ENCODE measurements at places on chromosomes 4 and X. TPM values are rescaled to one million over a fixed set of nuclear protein-coding genes. Genes with fewer than 3 reads are reported as not detected.

ADH7 gene
- 2.2 TPM for polyA plus RNA-seq

SHROOM2 gene
- 1.8 TPM for polyA plus RNA-seq

CITED1 gene
- polyA plus RNA-seq = 0.30 TPM

FRMPD4 gene
- 0.06 TPM for polyA plus RNA-seq

PHEX gene
- polyA plus RNA-seq = 0.45 TPM

SGMS2 gene
- 41.1 TPM for polyA plus RNA-seq

HPSE gene
- polyA plus RNA-seq = 5.7 TPM

HAUS7 gene
- polyA plus RNA-seq = 23.1 TPM

GRCh38 chr4:176838601-176839433 lies 46.1 kb upstream of the VEGFC start:
- no peak for DNase-seq

- DNase-seq = no peak
These were observed 68.7 kb downstream of the NBDY start for GRCh38 chrX:56797574-56798338.

DNA sequence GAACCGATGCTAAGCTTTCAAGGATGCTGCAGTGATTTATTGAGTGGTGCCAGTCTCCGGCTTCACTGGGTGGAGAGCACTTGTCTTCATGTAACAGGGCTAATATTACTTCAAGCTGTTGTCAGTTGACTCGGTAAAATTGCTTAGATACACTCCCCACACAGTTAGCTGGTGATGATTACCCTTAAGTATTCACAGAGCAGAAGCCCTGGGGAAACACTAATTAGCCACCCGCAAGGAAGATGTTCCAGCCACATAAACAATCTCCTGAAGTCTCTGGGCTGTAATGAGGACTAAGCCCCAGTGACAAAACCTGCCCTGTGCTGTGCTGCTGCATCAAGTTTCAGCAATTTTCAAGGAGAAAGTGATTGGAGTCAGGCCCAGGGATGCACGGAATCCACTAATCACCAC lies 37.3 kb upstream of the GK2 start:
- DNase-seq = no peak

- DNase-seq = no peak
These were observed 33.0 kb downstream of the PPA2 start for GRCh38 chr4:105440890-105441289.

DNA sequence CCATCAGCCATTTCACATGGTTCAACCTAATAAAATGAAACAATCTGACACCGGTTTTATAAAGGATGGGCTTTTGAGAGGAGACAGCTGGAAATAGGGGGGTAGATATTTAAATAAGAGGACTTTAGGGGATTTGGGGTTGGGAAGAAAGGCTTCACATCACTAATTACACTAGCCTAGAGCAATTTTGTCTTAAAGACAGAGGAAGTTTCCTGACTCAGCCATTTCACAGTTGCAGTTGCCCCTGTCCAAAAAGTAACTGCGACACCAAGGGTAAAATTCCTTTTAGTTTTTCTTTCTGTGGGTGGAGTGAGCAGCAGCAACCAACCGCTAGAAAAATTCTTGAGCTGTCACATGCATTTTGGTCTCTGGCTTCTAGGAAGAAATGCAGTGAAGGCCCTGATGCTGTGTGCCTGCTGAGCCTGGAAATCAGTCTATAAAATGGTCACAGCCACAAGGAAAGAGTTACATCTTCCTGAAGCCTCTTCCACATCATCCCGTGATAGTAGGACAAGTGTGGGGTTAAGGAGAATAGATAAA lies 233.6 kb downstream of the ZNF674 start:
- no peak for DNase-seq

GRCh38 chrX:39073131-39073530 lies 271.9 kb downstream of the MID1IP1 start:
- peak; percentile 78 for DNase-seq

DNA sequence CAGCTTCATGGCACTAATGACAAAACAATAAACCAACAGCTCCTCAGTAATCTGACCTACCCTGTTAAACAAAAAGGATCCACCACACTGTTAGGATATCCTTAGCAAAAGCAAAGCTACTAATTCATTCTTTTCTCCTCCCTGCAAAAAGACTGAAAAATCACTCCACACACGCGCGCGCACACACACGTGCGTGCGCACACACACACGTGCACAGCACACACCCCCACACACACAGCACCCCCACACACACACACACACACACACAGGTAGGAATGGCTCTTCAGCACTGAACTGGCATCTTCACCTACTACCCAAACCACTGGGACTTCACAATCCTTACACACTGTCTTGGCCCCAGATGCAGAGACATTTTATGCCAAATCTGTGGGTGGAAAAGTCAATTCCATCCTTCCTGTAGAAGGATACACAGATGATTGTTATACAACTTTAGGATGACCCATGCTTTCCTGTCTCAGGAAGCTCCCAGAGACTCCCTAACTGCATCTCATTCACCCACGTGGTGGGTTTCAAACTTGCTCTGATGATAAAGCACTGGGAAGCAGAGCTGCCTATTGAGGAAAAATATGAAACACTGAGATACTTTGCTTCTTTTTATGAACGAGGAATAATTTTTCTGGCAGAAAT lies 102.5 kb downstream of the TSPAN5 start:
- no peak for DNase-seq

- DNase-seq = no peak
These were observed 669.8 kb downstream of the IQCM start for GRCh38 chr4:149145803-149146202.

- no peak for DNase-seq
These were observed 5.4 kb downstream of the PCDH7 start for GRCh38 chr4:30725562-30725961.

DNA sequence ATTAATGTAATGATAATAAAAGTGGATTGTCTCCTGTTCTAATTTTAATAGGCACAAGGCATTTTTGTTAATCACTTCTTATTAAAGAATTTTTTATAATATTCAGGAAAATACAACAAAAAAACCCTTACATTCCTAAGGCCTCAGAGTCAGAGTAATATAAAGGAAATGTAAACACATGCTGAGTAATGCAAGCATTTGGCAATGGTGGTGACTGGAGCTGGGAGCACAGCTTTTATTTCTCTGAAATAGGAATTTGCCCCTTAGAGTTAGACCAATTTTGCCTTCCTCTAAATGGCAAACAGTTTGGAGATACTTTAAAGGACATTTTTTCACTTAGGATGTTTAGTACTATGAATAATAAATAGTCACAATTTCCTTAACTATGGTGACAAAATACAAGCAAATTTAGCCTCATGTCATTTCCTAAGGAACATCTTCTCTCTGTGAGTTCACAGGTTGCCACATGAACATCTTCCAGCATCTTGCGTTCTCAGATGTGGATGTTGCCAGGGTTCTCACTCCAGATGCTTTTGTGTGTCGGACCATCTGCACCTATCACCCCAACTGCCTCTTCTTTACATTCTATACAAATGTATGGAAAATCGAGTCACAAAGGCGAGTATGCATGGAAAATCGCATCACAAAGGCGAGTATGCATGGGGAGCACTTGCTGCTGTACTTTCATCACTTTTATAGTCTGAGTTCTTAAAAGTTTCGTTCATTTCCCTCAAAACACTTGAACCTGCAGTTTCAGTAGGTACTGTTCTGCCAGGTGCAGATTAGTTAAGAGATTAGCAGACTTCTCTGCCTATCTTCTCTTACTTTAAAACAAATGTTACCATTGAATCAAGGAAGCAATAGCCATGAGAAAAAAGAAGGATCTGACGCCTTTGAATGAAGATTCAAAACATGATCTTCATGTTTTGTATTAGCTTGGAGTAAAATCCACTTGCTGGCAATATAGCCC lies 15.9 kb upstream of the F11 start:
- DNase-seq = no peak

DNA sequence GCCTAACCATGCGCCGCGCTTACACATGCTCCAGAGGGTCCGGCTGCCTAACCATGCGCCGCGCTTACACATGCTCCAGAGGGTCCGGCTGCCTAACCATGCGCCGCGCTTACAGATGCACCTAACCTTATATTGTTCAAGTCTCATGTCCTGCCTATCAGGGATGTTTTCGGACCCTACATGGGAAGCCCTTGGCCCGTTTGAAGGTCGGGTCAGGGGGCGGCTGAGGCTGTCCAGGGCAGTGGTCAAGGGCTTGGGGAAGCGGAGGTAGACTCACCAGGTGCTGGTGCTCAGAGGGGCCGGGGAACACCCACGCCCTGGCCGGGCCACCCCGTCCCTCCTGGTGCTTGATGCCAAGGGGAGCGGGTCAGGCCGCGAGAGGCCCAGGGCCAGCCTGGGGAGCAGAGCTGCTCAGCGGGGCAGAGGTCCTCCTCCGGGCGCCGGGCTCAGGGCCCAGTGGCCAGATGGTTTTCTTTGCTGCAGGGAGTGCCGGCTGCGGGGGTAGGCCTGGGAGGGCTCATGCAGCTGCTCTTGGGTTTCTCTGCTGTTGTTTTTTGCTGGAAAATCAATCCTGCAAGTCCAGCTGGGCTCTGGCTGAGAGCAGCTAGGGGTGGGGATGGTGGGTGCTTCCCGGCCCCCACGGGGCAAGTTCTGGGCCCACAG lies 35.4 kb upstream of the SPON2 start:
- DNase-seq = no peak

- DNase-seq = no peak
These were observed 127.1 kb downstream of the CHIC2 start for GRCh38 chr4:53937327-53937726.

DNA sequence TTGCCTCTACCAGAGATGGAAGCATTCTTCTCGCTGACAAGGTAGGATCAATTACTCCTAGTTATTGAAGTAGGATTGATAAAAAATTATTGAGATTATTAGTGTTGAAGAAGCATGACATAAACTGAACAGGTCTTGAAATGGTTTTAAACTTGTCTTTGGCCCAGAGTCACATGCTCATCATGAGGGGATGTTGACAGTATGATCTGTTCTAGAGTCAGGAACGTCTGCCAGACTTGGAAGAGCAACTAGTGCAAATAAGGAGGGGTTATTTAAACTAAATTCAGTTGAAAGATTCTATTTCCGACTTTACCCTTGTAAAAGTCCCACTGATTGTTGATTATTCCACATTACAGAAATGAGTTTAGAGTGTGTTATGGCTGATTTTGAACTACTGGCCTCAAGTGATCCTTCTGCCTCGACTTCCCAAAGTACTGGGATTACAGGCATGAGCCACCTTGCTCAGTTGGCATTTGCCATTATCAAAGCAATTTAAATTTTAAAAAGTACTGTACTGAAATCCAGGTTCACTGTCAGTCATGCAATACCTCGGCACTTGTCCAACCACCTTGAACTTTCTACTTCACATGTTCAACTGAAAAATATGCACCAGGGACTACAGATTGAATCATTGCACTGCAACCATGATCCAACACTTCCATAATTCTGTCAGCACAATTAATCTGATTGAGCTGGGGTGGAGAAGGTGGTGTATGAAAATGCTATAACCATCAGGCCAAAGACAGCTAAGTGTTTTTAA lies 19.7 kb downstream of the FABP2 start:
- no peak for DNase-seq

DNA sequence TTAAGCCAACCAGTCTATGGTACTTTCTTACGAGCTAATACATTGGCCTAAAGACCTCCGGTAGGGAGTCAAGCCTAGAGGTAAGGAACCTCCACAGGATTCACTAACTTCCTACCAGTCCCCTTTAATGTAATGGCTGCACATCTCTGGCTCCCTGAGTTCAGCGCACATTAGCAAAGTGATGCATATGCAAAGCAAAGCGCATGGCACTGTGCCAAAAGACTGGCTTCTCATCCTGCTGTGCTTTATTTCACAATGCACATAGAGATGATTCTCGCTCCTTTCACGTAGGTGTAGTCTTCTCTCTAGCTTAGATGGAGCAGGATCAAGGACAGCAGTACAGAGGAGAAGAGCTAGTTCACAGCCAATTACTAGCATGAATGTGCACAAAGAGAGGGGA lies 14.6 kb upstream of the CLTRN start:
- no peak for DNase-seq

GRCh38 chr4:115076691-115077090 lies 36.7 kb downstream of the NDST4 start:
- no peak for DNase-seq

DNA sequence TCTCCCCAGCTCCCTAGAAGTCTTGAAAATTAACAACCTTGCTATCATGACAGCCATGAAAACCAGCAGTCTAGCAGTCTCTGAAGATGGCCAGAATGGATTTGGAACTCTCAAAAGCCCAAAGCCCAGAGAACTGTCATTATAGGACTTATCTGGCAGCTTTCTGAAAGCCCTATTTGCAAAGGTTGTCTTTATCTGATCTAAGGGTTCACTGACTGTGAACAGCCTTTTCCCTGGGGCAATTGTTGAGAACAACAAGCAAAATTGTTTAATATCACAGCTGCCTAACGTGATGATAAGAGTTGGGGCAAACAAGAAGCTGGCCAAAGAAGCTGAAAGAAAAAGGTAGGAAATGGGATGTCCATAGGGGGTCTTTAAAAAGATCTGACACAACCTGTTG lies 20.9 kb upstream of the KLHL8 start:
- DNase-seq = no peak

DNA sequence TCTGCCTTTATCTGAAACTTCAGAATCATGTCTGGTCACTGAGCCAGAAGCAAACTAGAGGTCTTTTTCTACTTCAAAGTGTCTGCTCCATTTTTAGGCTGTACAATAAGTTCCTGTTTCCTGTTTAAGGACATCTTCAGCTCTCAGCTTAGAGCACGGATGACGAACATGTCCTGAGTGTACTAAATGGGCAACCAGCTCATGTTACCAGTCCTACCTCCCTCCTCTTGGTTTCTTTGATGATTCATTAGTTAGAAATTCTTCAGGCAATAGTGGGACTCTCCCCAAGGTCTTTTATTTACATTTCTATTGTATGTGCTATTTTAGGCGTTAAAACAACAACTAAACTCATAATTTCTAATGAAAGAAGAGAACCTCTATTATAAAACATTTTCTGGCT lies 58.0 kb downstream of the ENPEP start:
- DNase-seq = peak; percentile 40

DNA sequence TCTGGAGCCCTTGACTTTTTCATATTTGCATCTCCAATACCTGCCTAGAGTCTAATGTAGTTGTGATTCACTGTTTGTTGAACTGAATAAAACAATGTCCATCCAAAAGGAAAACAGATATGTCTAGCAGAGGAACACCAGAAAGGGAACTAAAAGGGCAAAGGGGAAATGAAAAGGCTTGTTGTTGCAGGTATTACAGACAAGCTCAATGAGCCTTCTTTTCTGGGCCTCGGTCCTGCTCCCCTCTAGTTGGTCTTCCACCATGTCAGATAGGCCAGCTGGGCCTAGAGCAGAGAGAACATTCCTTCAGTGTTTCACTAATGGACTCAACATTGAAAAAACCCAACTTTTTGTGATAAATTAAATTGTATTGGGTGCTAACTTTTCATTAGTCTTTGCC lies 55.4 kb downstream of the ZFX start:
- no peak for DNase-seq

All from keratinocyte (primary cell).